ENCODE measurements at places on chromosomes 2 and 18.

GRCh38 chr2:172102391-172103359 lies at the start of gene DLX2:
Gene DLX2, minus strand, starts transcription at chr2:172102900. Its CDS starts 362 bp downstream, at chr2:172102538.
- peak; percentile 68 for DNase-seq

GRCh38 chr2:234453216-234453615 lies 43.7 kb downstream of the ARL4C start:
- DNase-seq = no peak

GRCh38 chr2:2919026-2919425 lies 458.6 kb downstream of the EIPR1 start:
- DNase-seq = no peak

DNA sequence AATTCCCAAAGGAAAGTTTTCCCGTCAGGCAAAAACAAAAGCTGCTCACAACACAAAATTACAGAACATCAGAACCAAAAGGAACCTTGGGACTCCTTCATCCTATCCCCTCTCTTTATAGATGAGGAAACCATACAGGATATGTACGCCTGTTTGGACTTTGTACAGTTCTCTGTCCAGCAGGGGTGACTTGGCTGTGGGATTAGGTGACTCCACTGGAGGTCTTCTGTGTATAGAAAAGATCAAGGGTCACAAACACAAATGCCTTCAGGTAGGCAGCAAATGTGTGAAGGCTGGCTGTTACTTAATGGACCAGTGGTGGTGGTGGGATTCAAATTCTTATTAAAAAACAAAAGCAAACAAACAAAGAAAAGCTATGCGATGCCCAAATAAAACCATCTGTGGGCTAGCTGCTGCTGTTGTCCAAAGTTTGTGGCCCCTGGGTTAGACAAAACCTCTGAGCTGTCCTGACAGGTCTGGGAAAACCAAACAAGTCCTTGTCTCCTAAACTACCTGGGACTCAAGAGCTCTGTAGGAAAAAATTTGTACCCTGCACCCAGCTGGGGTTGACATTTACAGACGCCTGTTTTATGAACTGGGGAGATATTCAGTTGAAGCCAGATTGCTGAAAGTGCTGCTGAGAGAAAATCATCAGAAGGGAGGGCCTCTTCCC lies 1.3 kb upstream of the CEP68 start:
- no peak for DNase-seq

GRCh38 chr2:114543236-114543766 lies 100.9 kb downstream of the DPP10 start:
- no peak for DNase-seq

DNA sequence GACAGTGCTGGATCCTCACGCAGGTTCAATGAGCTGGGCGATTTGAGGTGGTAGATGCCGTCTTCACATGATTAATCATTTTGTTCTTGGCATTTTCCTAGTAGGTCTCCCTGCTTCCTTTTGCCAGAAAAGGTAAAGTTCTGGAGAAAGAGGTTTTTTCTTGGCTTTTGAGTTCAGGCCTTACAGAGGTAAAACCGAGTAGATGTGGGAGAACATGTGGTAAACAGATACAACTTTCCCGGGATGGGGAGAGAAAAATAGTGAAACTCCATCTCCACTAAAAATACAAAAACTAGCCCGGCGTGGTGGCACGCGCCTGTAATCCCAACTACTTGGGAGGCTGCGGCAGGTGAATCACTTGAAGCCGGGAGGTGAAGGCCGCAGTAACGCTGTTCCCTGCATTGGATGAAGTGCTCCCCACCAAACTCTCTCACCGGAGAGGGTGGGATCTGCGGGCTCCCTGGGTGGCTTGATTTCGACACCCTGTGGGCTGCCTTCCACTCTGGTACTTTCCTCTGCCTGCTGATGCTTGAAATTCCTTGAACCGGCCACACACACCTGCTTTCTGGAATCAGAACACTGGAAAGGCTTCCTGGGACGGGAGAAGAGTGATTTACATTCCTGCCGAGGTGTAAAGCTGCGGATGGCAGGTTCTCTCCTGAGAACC lies 88.8 kb downstream of the ACTR3 start:
- DNase-seq = no peak

DNA sequence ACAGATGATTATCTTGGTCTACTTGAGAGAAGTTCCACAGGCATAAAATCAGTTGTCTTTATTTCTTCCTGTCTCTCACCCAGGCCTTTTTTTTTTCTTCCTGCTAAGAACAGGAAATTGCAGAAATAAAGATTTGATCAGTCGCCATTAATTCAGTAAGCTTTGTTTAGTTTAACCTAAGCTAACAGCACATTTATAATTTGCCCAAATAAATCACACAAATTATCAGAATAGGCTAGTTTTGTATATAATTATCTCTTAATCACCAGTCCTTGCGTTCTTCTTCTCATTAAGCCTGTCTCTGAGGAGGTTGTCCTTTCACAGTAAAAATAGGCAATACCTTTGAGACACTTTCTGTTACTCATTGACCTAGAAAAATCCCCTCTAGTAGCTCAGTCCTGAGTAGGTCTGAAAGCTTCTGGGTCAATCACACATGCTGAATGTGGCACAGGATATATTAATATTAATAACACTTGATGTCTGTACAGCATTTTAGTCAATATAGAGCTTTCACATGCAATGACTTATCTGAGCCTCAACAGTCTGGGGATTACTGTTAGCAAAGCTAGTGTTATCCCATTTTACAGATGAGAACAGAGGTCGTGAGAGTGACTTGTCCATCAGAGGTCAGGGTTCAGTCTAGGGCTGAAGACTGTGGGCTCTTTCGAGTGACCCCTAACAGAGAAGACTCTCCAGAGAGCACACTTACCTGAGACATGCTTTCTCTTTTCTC lies 11.2 kb upstream of the STK17B start:
- no peak for DNase-seq

GRCh38 chr2:183029219-183029618 lies 9.0 kb downstream of the NCKAP1 start:
- no peak for DNase-seq

- DNase-seq = no peak
Observed at GRCh38 chr18:78352910-78353309, 626.7 kb upstream of the SALL3 start.

- no peak for DNase-seq
Observed at GRCh38 chr2:12762976-12763375, 46.2 kb downstream of the TRIB2 start.

GRCh38 chr2:168136392-168136977 lies 110.9 kb downstream of the STK39 start:
- DNase-seq = no peak
